BE2C (cell line): ENCODE measurements at places on chromosomes 4 and X.

- no peak for DNase-seq
Observed at GRCh38 chr4:70849291-70849690, 9.6 kb upstream of the GRSF1 start.

- DNase-seq, result no peak
Observed at GRCh38 chr4:11441194-11441556, 12.5 kb upstream of the HS3ST1 start.

- DNase-seq, result no peak
Observed at GRCh38 chrX:84118315-84118714, 69.7 kb downstream of the RPS6KA6 start.

GRCh38 chr4:3445111-3445820, 3.5 kb downstream of the HGFAC start:
- no peak for DNase-seq

DNA sequence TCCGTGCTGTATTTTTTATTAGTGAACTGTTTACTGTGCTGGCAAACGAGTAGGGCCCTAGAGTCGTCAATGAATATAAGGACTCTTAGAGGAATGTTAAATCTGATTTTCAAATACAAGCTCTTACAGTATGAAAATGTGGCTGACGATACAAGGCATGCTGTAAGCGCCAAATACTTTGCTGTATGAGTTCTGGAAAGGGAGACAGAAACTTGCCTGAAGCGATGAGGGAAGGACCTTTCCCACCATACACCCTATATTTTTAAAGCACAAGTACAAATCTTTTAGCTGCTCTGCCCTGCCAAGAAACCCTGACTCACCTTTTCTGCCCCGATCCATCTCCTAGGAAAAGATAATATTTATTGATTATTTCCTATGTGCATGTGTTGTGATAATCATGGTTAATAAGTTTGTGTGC, 15.7 kb upstream of the RUFY3 start:
- DNase-seq, result no peak

DNA sequence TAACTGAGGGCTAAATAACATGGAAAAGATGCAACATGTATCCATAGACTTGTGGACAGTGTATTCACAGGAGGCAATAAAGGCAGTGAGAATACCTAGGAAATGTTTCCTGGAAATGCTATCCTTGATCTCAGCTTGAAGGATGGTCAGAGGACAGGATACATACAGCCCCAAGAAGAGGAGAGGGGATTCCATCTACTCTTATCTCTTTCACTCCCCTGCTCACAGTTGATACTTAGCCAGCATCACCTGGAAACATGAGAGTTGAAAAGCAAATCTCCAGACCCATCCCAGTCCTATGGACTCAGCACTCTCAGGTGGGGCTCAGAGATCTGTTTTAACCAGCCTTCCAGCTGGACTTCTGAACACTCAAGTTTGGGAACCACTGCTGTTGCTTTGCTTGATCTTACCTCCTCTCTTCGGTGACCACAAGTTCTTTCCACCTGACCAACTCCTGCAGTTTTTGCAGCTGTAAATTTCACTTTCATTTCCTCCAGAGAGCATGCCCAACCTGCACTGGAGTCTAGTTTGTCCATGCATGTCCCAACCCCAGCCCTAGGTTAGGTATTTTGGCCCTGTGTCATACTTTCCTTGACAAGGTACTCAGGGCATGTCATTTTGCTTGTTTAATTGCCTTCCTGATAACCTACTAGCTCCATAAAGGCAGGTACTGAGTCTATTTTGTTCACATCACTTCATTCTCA, 10.4 kb downstream of the RELL1 start:
- DNase-seq, result no peak

GRCh38 chr4:41670530-41670929, 78.0 kb downstream of the PHOX2B start:
- DNase-seq, result peak; percentile 16

GRCh38 chr4:10089346-10089745, 27.3 kb downstream of the WDR1 start:
- no peak for DNase-seq

DNA sequence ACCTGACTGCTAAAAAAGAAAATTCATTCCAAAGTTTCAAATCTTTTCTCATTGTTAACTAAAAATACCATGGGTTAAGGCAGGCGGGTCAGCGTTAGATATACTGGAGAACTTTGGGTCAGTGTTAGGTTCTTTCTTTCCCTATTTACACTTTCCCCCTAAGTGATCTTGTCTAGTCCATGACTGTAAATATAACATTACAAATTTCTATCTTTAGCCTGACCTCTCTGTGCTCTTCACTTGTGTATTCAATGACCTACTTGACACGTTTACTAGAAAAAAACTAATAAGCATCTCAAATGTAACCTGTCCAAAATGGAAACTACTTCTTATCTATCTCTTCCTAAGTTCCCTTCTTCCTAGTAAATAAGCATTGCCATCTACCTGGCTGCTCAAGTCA, 95.3 kb downstream of the JADE1 start:
- no peak for DNase-seq

- DNase-seq, result peak; percentile 38
Observed at GRCh38 chr4:182338063-182338462, 94.9 kb downstream of the TENM3 start.

DNA sequence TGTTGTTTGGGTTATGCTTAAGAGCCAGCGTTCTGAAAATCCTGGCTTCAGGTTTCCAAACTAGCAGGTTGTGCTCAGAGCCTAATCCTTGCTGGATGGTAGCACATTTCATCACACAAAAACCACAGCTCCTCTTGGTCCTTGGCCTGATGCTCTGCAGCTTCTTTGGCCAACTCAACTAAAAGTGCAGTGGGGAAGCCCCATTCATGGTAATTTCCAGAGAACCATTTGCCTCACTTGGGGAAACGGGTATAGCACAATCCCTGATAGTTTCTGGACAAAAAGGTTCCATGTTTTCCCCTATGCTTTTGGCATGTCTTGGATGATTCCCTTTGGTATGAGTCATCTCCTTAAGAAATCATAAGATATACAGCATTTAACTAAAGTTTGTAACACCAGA, 78.7 kb downstream of the SYNPO2 start:
- no peak for DNase-seq

DNA sequence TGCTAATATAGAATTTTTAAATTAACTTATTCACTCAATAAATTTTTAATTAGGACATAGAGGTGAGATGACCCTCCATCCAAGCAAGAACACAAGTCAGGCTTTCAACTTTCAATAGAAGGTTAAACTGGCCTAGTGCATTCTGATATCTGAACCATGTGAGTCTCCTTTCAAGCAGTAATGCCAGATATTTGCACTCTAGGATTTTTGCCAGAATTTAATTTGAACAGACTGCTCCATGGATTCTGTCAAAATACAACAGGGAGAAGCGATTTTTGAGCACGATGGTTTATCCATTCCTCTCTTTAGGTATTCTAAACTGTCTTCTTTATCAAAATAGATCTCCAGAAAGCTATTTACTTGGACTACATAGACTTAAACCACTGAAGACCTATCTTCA, 72.0 kb upstream of the DCLK2 start:
- no peak for DNase-seq

DNA sequence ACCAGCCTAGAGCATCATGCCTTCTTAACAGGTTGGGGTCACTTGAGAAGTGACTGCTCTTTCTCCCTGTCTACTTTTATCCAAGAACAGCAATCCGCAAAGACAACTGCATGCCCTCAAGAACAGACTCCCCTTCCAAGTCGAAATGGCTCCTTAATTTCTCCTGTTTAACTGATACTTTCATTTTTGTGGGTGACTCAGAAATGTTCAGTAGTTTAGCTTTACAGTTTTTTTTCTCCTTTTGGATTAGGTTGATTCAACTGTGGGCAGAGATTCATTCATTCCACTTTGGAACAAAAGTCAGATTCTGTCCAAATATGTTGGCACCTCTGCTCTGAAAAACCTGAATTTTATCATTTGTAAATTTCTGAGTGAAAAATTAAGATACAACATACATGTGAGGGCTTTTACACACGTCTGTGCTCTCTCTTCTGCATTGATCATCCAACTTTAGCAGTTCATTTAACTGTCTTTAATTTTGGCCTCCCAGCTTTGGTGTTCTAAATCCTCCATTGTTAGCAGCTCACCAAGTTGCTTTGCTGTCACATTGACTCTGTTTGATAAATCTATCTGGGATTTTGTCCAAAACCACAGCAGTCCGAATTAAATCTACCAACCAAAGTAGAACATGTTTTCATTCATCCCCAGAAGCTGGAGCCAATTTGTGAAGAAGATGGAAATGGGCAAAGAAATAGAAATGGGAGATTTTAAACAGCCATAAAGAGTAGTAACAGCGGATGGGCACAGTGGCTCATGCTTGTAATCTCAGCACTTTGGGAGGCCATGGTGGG, 50.0 kb downstream of the HOPX start:
- no peak for DNase-seq

DNA sequence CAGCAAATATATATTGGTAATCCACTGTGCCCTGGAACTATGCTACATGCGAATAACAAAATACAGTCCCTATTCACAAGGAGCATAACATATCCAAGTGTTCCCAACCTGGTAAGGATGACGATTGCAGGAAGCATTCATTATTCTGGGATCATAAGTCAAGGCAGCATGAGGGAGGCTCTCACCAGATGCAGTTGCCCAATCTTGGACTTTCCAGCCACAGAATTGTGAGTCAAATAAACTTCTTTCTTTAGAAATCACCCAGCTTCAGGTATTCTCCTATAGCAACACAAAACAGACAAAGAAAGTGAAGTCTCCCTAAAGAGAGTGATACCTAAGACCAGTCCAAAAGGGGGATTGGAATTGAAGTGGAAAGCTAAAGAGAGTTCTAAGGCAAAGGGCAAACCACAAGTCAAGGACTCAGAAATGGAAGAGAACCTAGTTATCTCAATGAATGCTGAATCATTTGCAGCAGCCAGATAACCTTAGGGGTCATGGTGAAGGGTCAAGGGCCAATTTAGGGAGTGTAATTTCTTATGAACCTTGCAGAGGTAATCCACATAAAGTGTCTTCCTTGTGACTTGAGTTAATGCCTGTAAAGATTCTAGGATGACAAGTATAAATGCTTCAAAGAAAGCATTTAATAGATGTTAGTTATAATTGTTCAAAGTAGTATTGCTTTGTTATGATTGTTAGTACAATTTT, 103.1 kb upstream of the PCDH7 start:
- no peak for DNase-seq

- no peak for DNase-seq
Observed at GRCh38 chr4:8728536-8729407, 136.2 kb downstream of the CPZ start.

DNA sequence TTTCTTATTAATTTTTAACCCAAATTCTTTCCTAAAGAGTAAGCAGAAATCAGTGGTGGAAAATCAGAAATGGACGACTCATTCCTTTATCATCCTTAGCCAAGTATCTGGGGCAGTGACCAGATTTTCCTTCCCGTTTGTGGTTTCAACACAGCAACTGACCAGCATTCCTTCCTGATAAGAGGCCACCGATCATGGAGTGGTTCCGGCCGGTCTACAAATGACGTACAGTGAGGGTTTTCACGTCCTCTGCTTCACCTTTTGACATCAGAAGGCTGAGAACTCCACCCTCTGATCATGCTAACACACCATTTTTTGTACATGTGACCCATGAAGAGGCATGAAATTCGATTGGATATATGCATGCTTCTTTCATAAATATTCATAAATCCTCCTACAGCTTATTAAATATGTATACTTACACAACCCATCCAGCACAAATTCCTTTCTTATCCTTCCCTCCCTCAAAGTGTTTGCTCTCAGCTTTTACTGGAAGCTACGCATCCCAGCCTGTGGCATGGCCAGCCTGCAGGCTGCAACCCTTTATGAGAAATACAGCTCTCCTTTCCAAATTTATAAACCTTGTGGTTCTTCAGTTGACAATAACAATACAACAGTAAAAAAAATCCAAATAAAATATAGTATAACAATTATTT, 173.0 kb upstream of the CASK start:
- DNase-seq, result no peak

DNA sequence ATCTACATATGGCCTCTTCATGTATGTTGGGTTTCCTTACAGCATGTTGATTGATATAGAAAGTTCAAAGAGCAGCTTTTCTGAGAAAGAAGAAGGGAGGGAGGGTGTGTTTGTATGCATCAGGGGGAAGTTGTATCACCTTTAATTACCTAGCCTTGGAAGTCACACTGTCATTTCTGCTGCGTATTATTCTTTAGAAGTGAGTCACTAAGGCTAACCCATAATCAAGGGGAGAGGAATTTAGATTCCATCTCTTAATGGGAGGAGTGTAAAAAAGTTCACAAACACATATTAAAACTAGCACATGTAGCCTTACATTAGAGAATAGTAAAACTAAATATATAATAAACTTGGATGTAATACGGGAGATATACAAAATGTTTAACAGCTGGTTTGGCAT, 86.5 kb upstream of the CBLL2 start:
- DNase-seq, result no peak
